ENCODE measurements at places on chromosomes 7 and 10. TPM values are rescaled to one million over a fixed set of nuclear protein-coding genes. Genes with fewer than 3 reads are reported as not detected.

PARP12 gene
- total RNA-seq, result 31.7 TPM

MYL10 gene
- total RNA-seq, result not detected

DNA sequence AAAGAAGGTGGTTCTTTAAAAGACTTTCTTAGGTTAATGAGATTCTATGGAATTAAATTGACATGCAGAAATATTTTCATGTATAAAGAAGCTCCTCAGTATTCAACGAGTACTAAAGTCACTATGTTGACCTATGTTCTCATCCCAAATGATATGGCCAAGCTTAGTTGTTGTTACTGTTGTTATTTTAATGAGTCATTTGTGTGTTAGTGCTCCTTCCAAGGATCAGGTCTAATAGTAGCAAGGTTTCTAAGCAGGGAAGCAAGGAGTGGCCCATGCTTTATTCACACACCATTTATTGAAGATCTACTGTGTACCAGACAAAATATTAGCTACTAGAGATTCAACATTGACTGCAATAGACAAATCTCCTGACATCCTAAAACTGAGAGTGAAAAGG is 41.9 kb downstream of the LRRN3 start:
- DNase-seq, result peak; percentile 66
- no peak overlapping the region for H3K4me3 ChIP-seq
- H3K27ac ChIP-seq, result no peak overlapping the region
- no peaks in the 10 kb centered on the region for H3K4me1 ChIP-seq
- H3K36me3 ChIP-seq, result no peaks in the 10 kb centered on the region

- no peaks in the 10 kb centered on the region for H3K4me1 ChIP-seq
- no peak overlapping the region for H3K27ac ChIP-seq
- H3K36me3 ChIP-seq, result no peaks in the 10 kb centered on the region
- DNase-seq, result no peak
- no peaks in the 10 kb centered on the region for H3K27me3 ChIP-seq
Measured at GRCh38 chr10:27658788-27659187, 86.8 kb downstream of the MKX start.

DNA sequence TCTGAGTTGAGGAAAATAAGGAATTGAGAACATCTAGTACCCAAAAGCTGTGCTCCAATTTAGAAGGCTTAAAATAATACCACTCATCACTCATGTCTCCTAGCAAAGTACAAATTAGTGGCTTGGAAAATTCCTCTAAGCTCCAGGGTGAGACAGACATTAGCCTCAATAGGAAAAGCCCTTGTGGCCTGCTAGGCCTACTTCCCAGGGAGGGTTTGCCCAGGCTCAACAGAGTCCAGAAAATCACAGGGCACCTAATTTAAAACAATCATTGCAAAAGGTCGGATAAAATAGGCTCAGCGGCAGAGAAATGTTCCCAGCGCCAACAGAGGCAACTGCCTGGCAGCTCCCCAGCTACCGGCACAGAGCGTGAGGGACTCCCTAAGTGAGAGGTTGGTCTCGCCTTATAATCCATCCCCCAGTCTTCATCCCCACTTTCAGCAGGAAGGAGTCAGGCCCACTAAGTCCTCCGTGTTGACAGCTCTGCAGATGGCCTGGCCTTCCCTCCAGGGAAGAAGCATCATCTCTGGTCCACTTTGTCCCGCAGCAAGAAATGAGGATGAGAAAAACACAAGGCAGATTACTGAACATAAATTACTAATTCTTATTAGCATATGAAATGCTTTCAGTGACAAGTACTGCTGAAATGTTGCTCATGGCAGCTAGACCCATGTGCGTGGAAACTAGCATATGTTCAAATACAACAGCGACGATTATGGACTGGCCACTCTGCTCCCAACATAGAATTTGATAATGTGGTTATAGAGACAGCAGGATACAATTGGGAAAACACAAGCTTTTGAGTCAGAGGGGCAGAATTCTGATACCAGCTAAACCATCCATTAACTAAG is 1177.7 kb upstream of the AUTS2 start:
- no peak overlapping the region for H3K27ac ChIP-seq
- DNase-seq, result no peak
- no peaks in the 10 kb centered on the region for H3K4me1 ChIP-seq
- no peaks in the 10 kb centered on the region for H3K36me3 ChIP-seq
- H3K27me3 ChIP-seq, result no peaks in the 10 kb centered on the region
- H3K4me3 ChIP-seq, result no peak overlapping the region

DNA sequence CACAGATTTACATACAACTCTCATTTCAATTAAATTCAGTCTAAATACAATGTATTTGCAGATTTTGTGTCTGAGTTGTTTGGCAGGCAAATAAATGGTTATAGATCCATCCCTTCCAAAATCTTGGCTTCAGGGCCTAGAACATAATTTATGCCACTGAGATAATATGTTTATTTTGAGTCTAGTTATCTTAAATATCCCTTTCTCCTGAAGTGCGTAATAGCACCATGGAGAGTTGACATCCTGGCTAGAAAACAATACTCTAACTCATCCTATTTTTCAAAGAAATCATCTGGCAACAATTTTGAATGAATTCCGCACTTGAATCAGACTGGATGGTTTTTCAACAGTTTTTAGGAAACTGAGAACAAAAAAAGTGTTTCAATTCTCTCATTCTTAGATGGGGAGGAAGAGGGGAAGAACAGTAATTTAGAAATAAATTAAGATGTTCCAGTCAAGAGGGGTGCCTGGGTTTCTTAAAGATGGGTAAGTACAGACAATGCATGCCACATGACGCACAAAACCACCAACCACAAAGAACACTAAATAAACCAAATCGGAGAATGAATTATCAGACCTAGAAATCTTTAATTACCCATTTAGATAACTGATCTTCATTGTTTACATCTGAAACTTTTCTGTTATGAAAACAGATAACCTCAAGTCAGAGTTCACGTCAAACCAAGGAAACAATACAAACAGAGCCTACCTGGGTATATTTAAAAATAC is 228.7 kb upstream of the PTN start:
- H3K36me3 ChIP-seq, result no peaks in the 10 kb centered on the region
- H3K4me3 ChIP-seq, result no peak overlapping the region
- no peak for DNase-seq
